HepG2 (cell line): ENCODE measurements at places on chromosomes 12 and 14. TPM values are rescaled to one million over a fixed set of nuclear protein-coding genes. Genes with fewer than 3 reads are reported as not detected.

- DNase-seq: no peak
These were observed 15.2 kb downstream of the ANHX start for GRCh38 chr12:133220521-133220920.

GRCh38 chr12:2118061-2118460 is 65.3 kb downstream of the CACNA1C start:
- no peak for DNase-seq

DNA sequence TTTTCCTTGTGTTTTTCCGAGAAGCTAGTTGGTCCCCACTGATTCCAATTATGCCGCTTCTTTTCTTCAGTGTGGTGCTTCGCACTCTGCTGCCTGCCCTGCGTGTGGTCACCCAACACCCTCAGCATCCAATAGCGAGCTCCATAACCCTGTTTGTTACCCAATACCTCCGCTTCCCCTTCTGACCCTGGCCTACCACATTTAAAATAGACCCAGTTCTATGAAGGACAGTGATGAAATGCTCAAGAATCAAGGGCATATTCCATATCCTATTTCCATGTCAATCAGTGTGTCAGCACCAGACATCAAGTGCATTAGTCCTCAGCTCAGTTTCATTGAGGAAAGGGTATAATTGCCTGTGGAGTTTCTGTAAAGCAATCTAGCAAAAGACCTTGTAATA is 9.5 kb downstream of the NDRG2 start:
- DNase-seq: no peak

DNA sequence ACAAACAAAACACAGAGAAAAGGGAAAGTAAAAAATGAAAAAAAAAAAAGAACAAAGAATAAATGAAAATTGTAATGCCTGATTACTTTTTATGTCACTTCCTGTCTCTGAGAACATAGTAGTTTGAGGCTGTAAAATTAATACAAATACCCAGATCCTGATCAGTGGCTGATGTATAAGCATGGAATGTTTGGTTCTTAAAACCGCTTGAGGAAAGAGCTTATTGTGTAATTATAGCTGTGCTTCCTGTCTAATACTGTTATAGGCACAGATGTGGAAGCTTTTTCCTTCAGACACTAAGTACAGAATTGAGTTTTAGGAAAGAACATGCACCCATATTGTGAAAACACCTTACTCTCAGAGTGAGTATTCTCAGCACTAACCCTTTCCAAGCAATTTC is 86.9 kb downstream of the AVPR1A start:
- DNase-seq: no peak

GRCh38 chr12:62581288-62582064 is 114.8 kb downstream of the MON2 start:
- peak; percentile 28 for DNase-seq

DNA sequence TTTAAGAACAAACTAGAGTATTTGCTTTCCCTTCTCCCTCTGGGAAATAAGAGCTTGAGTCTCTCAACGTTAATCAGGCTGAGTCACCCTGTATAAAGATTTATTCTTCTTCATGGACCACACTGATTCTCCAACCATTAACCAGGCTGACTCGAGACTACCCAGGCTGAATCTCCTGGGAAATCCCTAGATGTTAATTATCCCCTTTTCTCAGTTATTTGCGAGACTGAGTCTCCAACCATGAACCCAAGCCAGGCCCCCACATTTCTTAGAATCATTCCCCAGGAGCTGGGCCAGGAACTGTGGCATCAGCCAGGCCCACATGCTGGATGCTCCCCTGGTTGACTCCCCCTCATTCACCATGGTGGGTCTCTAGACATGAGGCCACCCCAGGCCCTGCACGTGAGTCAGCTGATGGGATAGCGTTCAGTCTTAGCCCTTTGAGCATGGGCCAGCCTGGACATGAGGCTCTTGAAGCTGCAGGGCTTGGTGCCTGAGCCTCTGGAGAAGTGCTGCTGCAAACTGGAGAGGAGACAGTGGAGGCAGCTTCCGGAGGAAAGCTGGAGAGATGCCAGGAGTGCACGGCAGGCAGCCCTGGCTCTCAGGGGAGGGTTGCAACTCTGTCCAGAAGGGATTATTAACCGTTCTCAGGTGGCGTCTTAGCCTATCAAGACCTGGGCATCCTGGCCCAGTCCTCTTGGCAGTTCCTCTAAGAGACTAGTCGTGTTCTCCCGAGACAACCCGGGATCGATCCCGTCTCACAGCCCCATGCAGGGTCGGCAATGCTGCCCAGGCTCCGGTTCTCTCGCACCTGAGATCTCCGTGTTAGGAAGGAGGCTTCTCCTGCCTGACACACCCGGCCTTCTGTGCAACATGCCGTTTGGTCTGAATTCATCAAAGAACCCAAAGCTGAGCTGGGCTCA is 296.6 kb downstream of the ADGRD1 start:
- DNase-seq: no peak

DNA sequence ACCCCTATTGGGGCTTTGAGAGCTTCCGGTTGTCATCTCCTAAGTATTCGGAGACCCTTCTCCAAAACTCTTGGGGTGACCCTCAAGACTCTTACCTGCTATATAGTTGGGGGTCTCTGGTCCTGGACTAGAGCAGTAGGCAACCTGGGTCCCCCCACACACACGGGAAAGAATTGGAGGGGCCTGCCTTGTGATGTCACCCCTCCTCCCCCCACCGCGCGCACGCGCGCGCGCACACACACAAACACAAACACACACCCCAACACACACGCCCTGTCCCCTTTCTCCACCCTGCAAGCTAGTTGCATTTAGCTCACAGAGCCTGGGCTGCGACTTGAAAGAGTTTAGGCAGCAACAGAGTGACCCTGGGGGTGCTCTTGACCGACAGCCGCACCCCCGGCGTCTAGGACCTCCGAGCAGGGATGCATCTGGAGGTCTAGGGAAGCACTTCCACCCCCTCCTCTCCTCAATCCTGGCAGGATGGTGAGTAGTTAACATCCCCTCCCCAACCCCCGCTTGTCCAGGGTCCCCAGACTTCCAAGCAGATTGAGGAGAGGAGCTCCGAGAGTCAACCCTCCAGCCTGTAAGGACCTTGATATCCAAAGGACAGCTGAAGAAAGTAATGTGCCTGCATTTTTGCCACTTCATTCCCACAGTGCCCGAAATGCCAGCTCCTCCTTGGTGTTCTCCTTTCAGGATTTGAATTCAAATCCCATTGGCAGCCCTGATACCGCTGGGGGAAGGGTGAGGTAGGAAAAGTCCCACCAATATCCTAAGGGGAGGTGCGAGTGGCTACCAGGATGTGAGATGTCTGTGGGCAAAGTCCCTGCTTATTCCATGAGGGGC is 1.4 kb upstream of the DNAJC14 start:
- DNase-seq: peak; percentile 45

- DNase-seq: no peak
These were observed 943 bp upstream of the MGAT4C start for GRCh38 chr12:86257134-86257533.

GRCh38 chr12:109222062-109222461 is 87.0 kb downstream of the FOXN4 start:
- no peak for DNase-seq

- DNase-seq: no peak
These were observed 93.8 kb downstream of the TRAFD1 start for GRCh38 chr12:112219195-112219594.

The BDKRB1 gene
- not detected in 2 replicates for total RNA-seq

The ZBTB39 gene
- total RNA-seq: 6.5 and 8.1 TPM in 2 replicates

The CLEC1B gene
- not detected in 2 replicates for total RNA-seq

The ATXN3 gene
- total RNA-seq: 17.3 and 30.2 TPM in 2 replicates

The KLRB1 gene
- total RNA-seq: not detected in 2 replicates
